ENCODE measurements at places on chromosomes 5 and 9. TPM values are rescaled to one million over a fixed set of nuclear protein-coding genes. Genes with fewer than 3 reads are reported as not detected.

GRCh38 chr9:35967042-35967441, 9.1 kb upstream of the OR2S2 start:
- no peak for DNase-seq

DNA sequence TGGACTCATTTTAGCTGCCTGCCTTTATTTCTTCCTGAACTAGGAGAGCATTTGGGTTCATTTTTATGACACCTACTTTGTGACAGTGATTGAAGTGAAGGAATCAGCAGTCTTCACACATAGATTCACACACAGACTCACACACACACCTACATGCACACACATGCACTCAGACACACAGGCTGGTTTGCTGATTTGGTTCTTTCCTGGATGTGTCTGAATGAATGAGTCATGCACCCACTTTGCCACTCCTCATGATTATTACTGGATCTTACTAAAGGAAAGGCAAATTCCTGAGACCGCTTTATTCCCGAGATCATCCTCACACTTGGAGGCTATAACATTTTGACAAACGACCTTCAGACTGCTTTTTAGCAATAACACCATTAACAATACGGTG, 529.5 kb downstream of the AGTPBP1 start:
- no peak for DNase-seq

DNA sequence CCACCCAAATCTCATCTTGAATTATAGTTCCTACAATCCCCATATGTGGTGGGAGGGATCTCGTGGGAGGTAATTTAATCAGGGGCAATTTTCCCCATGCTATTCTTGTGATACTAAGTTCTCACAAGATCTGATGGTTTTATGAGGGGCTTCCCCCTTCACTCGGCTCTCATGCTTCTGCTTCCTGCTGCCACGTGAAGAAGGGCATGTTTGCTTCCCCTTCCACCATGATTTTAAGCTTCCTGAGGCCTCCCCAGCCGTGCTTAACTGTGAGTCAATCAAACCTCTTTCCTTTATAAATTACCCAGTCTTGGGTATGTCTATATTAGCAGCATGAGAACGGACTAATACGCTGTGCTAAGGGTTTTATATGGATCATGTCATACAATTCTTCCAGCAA, 72.3 kb downstream of the TLE4 start:
- DNase-seq: no peak

Gene PCDHGA4
- not detected for total RNA-seq

Gene OR1J2
- total RNA-seq: 0.34 TPM

Gene BTNL8
- not detected for total RNA-seq

Gene COL15A1
- 0.23 TPM for total RNA-seq

Measured in activated naive CD4-positive, alpha-beta T cell treated with anti-CD3 and anti-CD28 coated beads, Interleukin-2, amount 50 U/mL, for 72 hours (primary cell).